T-helper 2 cell (primary cell): ENCODE measurements at places on chromosomes 2 and 18.

- DNase-seq, result peak; percentile 68
Measured at GRCh38 chr18:22342625-22343024, 75.1 kb downstream of the CTAGE1 start.

DNA sequence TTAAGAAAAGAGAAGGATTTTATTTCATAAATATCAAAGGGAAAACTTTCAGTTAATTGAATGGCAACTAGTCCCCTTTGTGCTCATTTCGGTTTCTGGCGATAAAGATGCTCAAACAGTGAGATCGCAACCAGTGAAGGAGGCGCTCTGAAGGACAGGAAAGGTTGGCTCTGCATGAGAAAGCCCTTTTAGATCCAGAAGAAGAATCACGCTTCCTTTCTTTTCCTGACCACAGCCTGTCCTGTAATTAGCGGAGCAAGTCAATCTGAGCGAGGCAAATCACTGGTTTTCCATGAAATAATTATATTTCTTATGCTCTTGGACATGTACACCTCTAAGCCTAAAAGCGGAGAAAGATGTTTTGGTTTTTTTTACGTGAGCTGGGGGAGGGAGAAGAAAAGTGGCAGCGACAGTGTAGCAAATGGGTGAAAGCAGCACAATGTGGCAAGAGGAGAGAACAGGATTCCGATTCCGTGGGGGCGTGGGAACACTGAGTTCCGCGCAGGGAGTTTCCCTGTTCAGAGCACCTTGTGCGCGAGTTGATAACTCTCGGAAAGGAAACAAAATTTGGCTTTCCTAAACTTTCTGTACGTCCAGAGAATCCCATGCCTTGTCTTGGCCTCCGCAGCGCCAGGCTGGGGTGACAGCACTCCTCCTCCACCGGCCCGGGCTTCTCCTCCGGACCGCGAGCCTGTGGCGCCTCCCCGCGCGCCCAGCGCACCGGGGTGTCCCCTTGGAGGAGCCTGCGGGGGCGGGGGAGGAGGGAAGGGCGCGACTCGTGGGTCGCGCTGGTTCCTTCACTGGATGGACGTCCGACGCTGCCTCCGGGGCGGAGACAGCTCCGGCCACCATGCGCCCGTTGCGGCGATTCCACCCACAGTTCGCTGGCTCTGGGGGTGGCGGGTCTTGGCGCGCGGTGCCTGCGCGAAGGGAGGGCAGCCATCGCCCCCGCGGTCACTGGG is 620 bp upstream of the SLC9A2 start:
- no peak for DNase-seq

- no peak for DNase-seq
Measured at GRCh38 chr18:51430538-51430937, 233.1 kb upstream of the MEX3C start.

DNA sequence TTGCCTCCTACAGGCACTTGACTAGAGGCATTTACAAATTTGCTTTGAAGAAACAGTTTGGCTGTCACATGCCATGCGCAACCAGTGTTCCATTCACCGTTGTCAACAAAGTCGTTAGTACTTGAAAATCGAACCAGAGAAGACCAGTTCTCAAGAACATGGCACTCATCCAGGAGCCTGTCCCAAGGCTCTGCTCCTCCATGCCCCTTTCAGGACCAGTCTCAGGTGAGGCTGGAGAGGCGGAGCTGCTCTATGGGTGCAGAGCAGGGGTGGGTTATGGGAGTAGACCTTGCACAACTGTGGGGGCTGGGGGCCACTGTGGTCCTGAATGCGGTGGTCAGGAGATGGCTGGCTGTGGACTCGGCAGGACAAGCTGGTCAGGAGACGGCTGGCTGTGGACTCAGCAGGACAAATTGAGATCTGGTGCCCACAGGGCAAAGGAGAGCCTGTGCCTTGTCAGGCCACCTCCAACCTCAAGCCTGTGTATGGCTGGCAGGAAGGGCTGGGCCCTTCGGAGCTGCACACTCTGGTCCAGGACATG is 12.3 kb upstream of the ATP9B start:
- no peak for DNase-seq

GRCh38 chr2:76128622-76129021 is 417.9 kb upstream of the GCFC2 start:
- no peak for DNase-seq

- no peak for DNase-seq
Measured at GRCh38 chr2:46828491-46829230, 86.9 kb downstream of the MCFD2 start.

- DNase-seq, result no peak
Measured at GRCh38 chr2:7324706-7325105, 407.5 kb downstream of the RNF144A start.
